Hair follicular keratinocyte (primary cell): ENCODE measurements at places on chromosomes 2 and 18. TPM values are rescaled to one million over a fixed set of nuclear protein-coding genes. Genes with fewer than 3 reads are reported as not detected.

Gene MEP1B
- not detected in 2 replicates for total RNA-seq

Gene PLEKHH2
- 1.3 TPM in 2 replicates for total RNA-seq

Gene FAM117B
- total RNA-seq = 2.7 and 3.9 TPM in 2 replicates

Gene REG3G
- not detected in 2 replicates for total RNA-seq

Gene TRAF3IP1
- total RNA-seq = 3.9 and 5.4 TPM in 2 replicates

Gene DSC1
- 0.08 TPM in 2 replicates for total RNA-seq

Gene KCNS3
- total RNA-seq = 4.7 and 20.9 TPM in 2 replicates

Gene KCNK3
- total RNA-seq = not detected in 2 replicates

Gene ERMN
- not detected in 2 replicates for total RNA-seq

Gene OBSL1
- 29.7 and 38.7 TPM in 2 replicates for total RNA-seq

Gene STAT4
- 1.0 and 4.5 TPM in 2 replicates for total RNA-seq
